Fibroblast of skin of left biceps (primary cell): ENCODE measurements at places on chromosomes 4 and X.

- peak; percentile 21 for DNase-seq
Measured at GRCh38 chr4:40149960-40150385, 46.9 kb upstream of the RHOH start.

DNA sequence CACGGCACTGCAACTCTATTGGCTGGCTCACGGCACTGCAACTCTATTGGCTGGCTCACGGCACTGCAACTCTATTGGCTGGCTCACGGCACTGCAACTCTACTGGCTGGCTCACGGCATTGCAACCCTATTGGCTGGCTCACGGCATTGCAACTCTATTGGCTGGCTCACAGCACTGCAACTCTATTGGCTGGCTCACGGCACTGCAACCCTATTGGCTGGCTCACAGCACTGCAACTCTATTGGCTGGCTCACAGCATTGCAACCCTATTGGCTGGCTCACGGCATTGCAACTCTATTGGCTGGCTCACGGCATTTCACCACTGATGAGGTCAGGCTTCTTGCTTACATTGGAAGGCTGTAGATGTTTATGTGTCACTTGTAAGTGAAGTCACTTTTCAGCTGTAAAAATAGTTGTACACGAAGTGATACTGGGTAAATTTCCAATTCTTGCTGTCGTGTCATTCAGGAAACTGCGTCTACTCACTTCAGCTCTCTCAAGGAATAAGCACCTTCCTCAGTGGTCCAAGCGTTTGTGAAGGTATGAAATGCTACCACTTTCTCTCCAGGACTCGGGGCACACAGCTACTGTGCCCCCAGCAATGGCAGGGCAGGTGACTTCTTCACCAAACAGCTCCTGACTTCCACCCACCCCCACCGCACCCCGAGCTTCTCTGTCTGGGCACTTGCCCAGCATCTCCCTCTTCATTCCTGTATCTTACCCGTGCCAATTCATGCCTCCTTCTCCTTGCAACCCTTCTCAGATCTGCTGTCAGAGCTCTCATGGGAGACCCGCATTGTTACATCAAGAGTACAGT, 141.3 kb downstream of the AFAP1 start:
- no peak for DNase-seq

GRCh38 chrX:68647156-68647957, at the start of gene STARD8:
TSS of gene STARD8 (plus strand) at chrX:68647666. CDS start at chrX:68647883, 217 bp downstream.
- no peak for DNase-seq

DNA sequence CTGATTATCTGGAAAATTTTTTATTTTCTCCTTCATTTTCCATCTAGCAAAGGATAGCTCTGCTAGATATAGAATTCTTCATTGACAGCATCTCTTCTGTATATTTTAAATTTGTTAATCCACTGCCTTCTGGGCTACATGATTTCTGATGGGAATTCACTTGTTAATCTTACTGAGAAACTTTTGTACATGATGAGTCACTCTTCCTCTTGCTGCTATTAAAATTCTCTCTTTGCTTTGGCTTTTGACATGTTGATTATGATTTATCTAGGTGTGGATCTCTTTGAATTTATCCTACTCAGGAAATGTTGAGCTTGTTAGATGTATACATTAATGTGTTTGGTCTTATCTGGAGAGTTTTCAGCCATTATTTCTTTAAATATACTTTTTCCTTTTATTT, 27.5 kb downstream of the OR13H1 start:
- DNase-seq = no peak

DNA sequence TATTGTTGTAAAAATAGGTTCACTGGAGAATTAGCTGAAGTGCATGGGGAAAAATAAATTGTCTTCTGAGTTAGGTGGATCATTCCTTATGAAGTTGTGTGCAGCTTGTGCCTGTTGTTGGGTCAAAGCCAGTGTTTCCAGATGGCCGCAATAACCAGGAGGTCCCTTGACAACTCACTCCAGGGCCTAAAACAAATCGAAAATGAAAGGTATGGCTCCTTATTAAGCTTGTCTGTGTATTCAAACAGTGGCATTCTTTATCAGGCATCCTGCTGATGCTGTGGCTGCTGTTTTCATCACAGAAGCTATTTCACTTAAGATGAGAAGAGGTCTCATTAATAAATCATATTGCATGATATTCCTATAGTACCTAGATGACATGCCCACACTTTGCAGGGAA, 80.2 kb downstream of the GRIA2 start:
- no peak for DNase-seq

- no peak for DNase-seq
Measured at GRCh38 chr4:28879178-28879577, 1841.0 kb upstream of the PCDH7 start.

- peak; percentile 33 for DNase-seq
Measured at GRCh38 chr4:134027931-134028330, 173.7 kb downstream of the PABPC4L start.
